Activated naive CD4-positive, alpha-beta T cell (primary cell): ENCODE measurements at places on chromosomes 7 and 10.

- DNase-seq = no peak
These were observed 28.7 kb upstream of the GDI2 start for GRCh38 chr10:5841965-5842364.

GRCh38 chr7:40297741-40298311, 163.0 kb downstream of the SUGCT start:
- no peak for DNase-seq

DNA sequence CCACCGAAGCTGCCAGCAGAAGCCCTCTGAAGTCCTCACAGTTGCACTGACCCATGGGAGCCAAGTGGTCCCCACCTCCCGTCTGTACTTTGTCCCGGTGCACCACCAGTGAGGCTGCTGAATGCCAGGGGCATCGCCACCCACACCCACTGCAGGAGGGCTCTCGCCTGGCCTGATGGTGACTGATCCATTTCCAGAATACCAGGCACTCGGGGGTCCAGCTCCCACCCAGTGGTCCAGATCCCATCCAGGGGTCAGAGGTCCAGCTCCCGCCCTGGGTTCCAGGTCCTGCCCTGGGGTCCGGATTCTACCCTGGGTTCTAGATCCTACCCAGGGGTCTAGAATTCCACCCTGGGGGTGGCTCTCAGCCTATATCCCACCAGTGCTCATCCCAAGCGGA, 9.1 kb upstream of the JAKMIP3 start:
- no peak for DNase-seq

DNA sequence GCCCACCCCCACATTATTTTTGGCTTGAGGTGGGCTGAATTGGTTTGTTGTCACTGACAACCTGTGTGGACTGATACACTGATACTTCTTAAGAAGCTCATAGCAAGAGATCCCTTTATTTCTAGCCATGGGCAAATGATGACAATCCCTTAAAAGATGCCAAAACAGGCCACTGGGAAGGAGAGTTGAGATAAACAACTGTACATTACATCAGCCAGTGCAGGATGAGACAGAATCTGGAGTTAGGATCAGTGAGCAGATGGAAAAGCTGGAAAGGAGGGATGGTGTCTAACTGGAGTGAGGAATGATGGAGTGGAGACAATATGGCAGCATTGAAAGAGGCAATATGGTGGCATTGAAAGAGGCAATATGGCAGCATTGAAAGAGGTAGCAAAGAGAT, 195.9 kb upstream of the LYZL2 start:
- no peak for DNase-seq

DNA sequence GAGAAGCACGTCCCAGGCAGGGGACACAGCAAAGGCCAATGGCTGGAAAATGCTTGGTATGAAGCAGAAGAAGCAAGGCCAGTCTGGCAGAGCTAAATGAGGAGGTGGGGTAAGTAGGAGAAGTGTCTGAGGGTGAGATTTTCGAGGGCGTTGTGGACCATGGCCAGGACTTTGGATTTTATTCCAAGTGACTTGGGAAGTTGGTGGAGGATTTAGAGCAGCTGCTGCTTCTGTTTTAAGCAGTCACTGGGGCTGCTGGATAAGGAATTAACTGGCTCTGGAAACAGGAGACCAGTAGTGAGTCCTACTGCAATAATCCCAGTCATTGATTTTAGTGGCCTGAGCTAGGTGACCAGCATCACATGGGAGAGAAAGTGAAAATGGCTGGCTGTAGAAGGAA, 67.6 kb upstream of the GSDME start:
- DNase-seq = no peak
